DND-41 (cell line): ENCODE measurements at places on chromosomes 5 and 9.

- no peak for DNase-seq
Measured at GRCh38 chr9:98132806-98133631, 14.0 kb upstream of the TRIM14 start.

- no peak for DNase-seq
Measured at GRCh38 chr5:36683821-36684434, 77.5 kb downstream of the SLC1A3 start.

GRCh38 chr9:15606643-15607472 is 54.0 kb downstream of the CCDC171 start:
- no peak for DNase-seq

DNA sequence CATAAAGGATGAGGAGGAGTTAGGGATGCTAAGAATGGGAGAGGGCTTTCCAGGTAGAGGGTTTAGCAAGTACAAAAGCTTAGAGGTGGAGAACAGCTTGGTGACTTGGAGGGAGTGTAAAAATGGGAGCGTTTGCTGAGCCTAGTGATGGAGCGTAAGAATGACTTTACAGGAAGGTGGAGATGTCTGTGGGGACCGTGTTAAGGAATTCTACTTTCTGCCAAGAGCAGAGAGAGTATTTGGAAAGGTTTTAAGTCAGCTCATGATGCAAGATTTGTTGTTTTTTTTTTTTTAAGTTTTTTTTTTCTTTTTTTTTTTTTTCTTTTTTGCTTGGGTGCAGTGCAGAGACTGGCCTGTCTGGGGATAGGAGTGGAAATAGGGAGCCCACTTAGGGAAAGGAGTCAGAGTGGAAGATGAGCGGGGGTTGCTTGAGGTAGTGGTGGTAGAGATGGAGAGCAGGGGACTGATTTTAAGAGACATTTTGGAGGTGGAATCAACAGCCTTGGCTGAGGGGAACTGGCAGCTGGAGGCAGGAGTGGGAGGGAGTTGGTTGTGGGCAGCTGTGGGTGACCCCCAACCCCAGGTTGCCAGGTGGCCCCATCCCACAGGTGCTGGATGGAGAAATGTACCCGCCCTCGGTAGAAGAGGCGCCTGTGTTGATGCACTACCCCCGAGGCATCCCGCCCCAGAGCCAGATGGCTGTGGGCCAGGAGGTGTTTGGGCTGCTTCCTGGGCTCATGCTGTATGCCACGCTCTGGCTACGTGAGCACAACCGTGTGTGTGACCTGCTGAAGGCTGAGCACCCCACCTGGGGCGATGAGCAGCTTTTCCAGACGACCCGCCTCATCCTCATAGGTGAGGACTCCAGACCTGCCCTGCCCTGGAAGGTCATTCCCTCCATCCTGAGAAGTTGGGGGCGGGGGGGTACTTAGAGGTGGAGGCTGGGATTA is 12.4 kb downstream of the PTGS1 start:
- no peak for DNase-seq

DNA sequence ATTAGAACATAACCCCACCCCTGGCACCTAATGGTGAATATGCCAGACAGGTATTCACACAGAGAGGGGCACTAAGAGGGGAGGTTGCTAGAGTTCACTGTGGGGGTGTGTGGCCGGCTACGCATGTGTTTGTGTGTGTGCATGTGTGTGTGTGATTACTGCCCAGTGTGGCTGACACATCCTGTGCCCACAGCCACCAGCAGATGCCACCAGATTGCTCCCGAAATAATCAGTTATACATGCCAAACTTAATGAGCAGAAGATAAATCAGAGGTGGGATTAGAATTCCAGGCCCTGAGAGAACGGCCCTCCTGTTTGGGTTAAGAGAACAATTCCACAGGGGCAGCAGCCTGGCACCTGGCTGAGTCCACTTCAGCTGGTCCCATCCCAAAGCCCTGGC is 91.8 kb upstream of the TBCA start:
- DNase-seq = no peak

- DNase-seq = no peak
Measured at GRCh38 chr9:133729617-133730281, 8.4 kb downstream of the SARDH start.

- no peak for DNase-seq
Measured at GRCh38 chr5:12934722-12935121, 1009.8 kb downstream of the DNAH5 start.

GRCh38 chr5:163366757-163367156 is 70.6 kb upstream of the CCNG1 start:
- DNase-seq = no peak

GRCh38 chr9:129781981-129782380 is 21.0 kb upstream of the TOR1B start:
- DNase-seq = no peak

GRCh38 chr9:4263591-4263990 is 36.3 kb downstream of the GLIS3 start:
- no peak for DNase-seq
